ENCODE measurements at places on chromosomes 3 and 15.

DNA sequence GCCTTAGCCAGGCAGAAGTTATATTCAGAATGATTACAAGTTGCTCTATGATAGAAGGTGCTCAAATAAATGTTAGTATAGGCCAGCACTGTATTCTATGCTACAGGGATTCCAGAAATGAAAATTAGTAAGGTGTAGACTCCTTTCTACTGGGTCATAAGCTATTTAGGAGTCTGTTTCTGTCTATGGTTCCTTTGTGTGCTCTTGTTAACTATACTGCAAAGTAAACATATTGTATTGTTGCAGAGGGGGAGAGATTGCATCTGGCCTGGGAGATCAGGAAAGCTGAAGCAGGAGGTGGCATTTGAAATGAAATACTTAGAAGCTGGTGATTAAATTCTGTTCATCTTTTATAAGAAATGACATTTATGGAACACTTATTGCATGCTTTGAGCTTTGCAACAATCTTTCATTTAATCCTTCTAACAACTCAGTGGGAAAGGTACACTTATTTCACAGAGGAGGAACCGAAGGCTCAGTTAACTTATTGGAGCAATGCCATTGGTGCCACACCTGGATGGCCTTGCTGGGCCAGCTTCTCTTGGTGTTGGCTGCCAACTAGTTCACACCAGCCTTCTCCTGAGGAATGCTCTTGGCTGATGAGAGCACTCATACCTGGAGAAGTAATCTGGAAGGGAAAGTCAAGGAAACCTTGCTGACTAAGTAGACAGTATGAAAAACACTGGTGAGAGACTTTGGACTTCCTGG, 39.1 kb downstream of the ABHD5 start:
- DNase-seq, result no peak

- DNase-seq, result no peak
These were observed 268.6 kb upstream of the MEIS2 start for GRCh38 chr15:37368961-37369360.

DNA sequence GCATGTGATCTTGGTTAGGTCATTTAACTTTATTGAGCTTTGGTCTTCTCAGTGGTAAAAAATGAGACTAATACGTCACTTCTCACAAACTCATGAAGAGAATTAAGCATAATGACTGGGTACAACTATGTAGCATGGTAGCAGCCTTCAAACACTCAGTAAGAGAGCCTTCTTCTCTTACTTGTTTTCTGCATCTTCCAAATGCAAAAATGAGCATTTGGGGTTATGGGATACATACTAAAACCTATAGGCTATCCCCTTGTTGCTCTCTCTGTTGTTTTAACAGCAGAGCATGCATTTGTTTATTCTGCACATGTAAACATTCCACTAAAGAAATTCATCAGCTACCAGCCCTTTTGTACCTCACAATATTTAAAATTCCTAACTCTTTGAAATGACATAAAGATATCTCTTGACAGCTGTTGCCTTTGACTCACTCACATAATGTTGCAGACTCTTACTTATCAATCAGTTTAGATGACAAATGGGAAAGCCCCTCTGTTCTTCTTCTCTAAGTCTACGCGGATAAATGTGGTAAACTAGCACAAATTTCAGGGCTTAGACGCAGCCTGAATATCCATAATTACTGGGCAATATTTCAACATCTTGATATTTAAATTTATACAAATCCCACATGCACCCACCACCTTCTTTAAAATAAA, 327.3 kb upstream of the SATB1 start:
- no peak for DNase-seq

DNA sequence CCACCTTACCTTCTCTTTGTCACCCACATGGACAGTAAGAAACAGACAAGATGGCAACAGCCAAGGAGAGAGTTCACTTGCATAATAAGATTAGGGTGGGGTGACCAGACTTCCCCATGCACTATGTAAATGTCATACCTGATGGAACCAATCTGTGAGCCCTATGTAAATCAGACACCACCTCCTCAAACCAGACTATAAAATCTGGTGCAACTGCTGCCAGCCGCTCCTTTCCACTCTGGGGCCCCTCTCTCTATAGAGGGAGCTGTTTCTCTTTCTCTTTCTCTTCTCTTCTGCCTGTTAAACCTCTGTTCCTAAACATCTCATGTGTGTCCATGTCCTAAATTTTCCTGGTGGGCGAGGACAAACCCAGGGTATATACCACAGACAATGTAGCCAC, 405.5 kb upstream of the CNTN4 start:
- no peak for DNase-seq

GRCh38 chr3:146972726-146973125, 367.6 kb upstream of the PLSCR5 start:
- DNase-seq, result no peak

DNA sequence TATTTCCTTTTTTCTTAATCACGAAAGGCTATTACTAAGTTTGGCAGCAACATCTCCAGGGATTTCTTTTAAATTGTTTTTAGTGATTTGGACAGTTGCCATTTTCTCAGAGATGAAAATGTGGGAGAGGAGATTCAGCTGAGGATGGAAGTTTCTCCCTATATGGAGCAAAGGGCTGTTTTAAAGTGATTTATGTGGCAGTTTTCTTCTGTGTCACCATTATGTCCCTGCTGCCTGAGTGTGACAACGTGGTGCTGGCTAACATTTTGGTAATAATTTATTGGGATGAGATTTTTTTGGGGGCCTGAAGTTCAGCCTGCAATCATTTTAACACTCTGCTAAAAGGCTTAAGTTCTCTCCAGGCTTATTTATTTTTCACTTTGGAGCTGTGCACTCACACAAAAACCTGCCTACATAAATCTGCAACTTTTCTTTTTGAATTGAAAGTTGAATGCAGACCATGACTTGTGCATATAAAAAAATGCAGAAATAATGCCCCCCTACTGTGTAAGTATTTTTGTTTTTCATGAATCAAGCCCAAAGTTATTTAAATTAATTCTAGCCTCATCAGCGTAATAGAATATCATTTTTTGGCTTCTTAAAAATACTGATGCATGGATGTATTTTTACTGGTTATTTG, 210.9 kb downstream of the ZIC1 start:
- no peak for DNase-seq

- DNase-seq, result no peak
These were observed 3.5 kb downstream of the RPL29 start for GRCh38 chr3:51992017-51992682.

GRCh38 chr3:81033684-81034083, 727.8 kb downstream of the GBE1 start:
- no peak for DNase-seq

DNA sequence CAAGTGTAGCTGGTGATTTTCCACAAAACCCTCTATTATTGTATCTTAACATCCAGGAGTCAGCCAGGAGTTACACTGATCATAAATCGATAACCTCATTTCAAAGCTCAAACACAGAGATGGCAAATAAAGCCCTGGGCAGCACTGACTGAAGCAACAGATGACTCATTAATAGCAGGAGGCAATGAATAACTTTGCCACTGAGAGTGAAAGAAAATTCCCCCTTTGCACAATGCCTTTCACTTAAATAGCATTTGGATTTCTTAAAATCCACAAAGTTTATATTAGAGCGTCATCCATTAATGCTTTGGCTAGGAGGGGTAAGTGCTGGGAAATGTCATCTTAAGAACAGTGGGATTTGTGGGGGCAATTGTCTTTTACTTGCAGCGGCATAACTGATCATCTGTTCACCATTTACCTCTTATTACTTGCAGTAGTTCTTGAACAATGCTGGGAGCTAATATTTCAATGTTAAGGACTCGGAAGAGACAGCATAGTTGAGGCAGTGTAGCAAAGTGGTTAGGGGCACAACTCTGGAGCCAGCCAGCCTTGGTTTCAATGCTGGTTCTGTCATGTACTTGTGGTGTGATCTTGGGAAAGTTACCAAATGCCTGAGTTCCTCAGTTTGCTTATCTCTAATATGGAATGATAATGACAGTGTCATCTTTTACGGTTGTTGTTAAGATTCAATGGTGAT, 630.4 kb upstream of the TBL1XR1 start:
- DNase-seq, result no peak

Measured in activated T-helper 1 cell treated with anti-CD3 and anti-CD28 coated beads, Interleukin-12 subunit alpha, Interleukin-12 subunit beta, Interleukin-2, Interleukin-4 antibody, amounts not matched to agents 30 ng/mL and 10 ng/mL and 1 ng/mL, durations not matched to agents 14 hours and 24 hours and 36 hours (primary cell).